WERI-Rb-1 (cell line): ENCODE measurements at places on chromosomes 1 and 21.
A peak's percentile ranks its signal among the peaks of the same experiment; 100 is the strongest.

- no peak for DNase-seq
These were observed 95.5 kb upstream of the TPTE start for GRCh38 chr21:10425856-10426255.

GRCh38 chr1:181768211-181768929 is 285.1 kb downstream of the CACNA1E start:
- no peak for DNase-seq

DNA sequence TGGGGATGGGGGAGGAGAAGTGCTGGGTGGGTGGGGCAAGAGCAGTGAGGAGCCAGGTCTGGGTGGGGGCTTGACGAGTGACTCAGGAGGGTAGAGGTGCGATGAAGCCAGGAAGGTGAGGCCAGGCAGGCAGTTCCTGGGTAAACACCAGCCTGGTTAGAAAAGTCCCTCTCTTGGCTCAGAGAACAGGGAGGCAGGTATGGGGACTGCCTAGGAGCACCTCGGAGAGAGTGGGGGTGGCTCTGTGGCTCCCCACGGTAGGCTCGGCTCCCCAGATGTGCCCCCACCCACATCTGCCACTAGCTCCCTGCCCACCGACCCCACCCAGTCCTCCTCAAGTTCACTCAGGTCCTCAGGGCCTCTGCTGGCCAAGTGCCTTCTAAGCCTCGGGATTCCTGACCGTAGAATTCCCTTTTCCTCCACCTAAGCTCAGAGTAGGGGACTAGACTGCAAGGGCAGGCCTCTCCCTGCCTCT is 1.2 kb downstream of the HSPG2 start:
- no peak for DNase-seq

DNA sequence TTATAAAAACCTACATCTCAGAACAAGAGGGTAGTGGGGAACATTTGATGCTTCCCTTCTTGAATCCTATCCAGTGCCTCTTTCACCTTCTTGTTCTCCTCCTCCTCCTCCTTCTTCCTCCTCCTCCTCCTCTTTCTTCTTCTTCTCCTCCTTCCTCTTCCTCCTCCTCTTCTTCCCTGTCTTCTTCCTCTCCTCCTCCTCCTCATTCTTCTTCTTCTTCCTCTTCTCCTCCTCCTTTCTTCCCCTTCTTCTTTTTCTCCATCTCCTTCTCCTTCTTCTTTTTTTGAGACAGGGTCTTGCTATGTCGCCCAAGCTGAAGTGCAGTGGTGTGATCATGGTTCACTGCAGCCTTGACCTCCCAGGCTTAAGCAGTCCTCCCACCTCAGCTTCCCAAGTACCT is 31.9 kb downstream of the SLC35F3 start:
- DNase-seq = no peak

GRCh38 chr1:14565090-14565489 is 33.4 kb upstream of the KAZN start:
- DNase-seq = no peak

- no peak for DNase-seq
These were observed 8.7 kb upstream of the ZNF691 start for GRCh38 chr1:42837709-42838108.

- no peak for DNase-seq
These were observed 46.5 kb downstream of the TP73 start for GRCh38 chr1:3698660-3699408.

GRCh38 chr1:55612988-55613387 is 397.8 kb upstream of the USP24 start:
- DNase-seq = no peak

DNA sequence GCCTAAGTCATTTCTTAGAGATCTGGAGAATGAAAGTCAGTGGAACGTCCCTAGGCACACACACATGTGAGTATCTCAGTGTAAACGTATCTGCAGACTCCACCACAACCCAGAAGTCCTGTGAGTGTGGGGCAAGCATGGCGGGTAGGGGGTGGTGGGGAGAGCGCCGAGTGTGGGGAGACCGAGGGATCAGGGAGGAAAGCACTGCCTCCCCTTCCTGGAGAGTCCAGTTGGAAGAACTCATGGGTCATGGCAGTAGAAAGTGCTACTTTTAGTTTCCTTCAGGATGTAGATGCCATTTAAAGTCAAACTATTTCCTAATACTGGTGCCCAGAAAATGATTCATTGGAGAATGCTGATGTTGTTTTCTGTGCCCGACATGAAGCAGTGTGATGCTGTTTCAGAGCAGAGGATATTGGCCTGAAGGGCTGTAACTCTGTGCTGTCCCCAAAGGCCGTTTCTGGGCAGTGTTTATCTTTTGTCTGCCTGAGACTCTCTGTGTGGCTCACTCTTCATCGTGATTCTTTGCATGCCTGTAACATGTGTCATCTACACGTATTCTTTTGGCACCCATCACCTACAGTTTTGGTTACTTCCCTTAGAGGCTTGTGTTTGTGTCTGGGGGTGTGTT is 45.7 kb upstream of the TSPAN2 start:
- DNase-seq = no peak

DNA sequence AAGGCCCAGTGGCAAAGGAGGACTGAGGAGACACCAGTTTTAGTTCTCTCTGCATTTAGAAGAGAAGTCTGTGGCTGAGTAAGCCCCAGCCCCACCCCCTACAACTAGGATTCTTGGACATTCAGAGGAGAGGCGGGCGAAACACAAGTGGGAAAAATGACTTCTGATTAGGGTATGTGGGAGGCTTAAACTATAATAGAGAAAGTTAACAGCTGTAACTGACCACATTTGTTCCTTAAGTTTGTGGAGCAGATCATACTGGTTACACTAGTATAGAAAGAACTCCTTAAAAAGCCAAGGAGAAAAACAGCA is 11.2 kb upstream of the TRIM33 start:
- DNase-seq = no peak

- DNase-seq = peak; percentile 93
These were observed 13.4 kb upstream of the NOS1AP start for GRCh38 chr1:162056043-162056442.
